ENCODE measurements at places on chromosomes 1 and 21.

GRCh38 chr1:46820076-46820475 is 21.2 kb downstream of the CYP4B1 start:
- no peak for DNase-seq

DNA sequence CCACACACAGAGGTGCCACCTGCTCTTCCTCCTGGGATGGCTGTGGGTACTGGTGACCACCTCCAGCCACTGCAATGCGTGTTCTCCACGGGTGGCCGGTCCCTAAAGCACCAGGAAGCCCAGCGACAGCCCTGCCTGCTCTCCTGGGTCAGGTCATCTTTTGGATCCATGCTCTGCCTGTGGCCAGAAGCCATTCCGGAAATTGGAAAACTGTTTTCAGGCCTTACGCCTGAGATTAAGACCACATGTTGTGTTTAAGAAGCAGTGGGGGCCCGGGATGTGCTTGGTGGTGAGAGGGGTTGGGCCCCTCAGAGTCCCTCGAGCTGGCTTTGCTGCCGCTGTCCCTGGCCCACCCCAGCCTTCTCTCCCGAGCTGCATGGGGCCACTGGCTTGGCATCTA is 150.8 kb downstream of the PEX14 start:
- no peak for DNase-seq

- DNase-seq: no peak
Measured at GRCh38 chr1:64515427-64515826, 45.5 kb downstream of the CACHD1 start.

DNA sequence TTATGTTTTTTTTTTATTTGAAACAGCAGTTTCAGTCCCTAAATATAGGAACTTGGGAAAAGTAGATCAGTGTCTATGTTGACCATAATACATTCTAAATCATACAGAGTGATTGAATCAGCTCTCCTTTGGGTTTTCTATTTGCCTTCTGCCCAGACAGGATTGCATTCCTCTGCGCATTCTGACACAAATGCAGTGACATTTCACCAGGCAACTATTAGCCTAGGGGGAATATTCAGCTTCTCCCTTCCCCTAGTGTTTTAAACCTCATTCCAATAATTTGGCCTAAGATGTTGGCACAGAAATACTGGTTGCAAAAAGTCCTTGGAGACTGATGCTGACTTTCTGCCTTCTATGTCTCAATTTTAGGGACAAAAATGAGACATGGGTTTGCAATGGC is 172.8 kb downstream of the PTGER3 start:
- DNase-seq: no peak

GRCh38 chr1:164562061-164562460 is 3.1 kb downstream of the PBX1 start:
- DNase-seq: no peak

GRCh38 chr1:180156631-180157091 is 2.0 kb downstream of the QSOX1 start:
- DNase-seq: no peak

GRCh38 chr21:35426469-35426868 is 377.4 kb upstream of the RUNX1 start:
- no peak for DNase-seq

DNA sequence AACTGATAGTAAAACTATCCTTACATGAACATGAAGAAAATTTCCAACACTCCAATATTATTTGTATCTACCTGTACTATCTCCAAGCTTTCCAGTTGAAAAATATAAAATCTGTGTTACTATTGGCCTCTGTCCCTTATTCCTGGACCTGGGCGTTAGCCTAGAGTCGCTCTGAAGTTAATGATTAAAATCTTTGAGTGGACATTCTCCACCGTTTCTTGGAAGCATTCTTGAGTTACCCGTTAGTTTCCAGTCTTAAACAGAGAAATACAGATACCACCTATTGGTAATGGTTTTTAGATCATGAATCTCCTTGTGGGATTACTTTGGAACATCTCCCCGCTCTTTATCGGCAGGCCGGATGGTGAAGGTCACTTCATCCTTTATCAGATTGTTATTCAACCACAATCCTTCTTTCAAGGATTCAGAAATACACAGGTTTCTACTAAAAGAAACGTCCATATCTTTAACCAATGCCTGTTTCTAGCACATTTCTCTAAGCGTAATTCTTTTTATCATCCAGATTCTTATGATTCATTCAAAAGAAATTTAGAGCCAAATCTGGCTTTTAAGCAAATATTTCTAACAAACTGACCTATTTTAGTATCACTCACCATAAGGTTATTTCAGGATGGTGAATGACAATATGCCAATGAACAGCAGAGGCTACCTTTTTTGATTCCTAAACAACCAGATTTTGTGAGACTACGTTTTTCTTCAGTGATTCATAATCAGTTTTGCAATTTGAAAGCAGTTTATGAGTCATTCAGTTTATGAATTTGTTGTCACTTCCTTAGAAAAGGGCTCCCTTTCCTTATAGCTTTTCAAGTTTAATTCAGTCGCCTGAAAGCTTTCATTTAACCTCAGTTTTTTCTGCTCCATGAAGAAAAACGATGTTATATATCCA is 70.2 kb upstream of the ERRFI1 start:
- DNase-seq: no peak

GRCh38 chr21:24693779-24694178 is 913.5 kb downstream of the MRPL39 start:
- DNase-seq: no peak

DNA sequence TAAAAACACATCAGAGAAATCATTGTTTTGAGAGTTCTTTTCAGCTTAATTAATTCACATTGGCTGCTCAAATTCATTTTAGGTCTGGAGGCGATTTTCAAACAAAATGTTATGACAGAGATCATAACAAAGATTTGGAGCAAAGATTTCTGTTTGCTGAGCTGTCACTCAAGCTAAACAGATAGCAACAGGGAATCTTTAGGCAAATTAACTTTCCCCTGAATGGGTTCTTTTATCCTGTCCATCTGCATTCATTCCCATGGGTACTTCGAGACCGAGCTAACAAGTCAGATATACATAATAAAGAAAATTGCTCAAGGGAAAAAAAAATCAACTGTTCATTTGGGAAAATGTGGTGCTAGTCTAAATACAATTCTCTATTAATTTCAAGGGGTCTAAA is 30.2 kb upstream of the CA6 start:
- DNase-seq: no peak

- DNase-seq: no peak
Measured at GRCh38 chr21:22355949-22356348, 1357.7 kb downstream of the NCAM2 start.

DNA sequence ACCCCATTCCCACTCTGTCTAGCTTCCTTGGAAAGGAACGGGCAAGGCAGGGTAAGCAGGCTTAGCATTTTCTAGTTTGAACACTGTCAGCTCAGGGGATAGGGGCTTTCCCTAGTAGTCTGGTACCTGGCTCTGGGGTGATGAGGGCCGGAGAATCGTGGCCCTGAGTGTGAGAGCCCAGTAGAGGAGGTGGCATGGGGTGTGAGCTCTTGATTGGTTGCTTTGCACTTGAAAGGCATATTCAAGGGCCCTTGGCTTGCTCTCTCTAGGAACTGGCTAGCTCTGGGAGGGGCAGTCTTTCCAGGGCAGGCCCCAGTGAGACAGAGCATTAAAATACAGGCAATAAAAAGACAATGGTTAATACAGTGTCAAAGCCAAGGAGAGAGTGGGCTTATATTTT is 10.8 kb upstream of the EXTL1 start:
- DNase-seq: no peak

GRCh38 chr1:240705579-240705978 is 93.6 kb upstream of the GREM2 start:
- no peak for DNase-seq

- no peak for DNase-seq
Measured at GRCh38 chr1:236980673-236981072, 23.6 kb downstream of the MT1HL1 start.

DNA sequence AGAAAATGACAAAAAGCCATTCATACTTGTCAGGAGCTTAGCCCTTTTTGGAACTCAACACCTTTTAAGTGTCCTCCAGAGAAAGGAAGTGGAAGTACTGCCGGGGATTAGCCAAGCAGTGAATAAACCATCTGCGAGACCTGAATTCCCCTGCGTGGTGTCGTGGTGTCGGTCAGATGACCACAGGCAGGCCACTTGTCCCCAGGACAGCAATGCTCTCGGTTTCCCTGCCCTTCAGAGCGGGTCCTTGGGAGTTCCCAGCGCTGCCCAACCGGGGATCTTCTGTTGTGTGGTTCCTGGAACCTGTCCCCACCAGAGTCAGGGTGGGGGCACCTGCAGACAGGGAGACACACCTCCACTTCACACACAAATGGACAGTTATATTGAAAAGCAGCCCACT is 9.2 kb downstream of the GPR157 start:
- DNase-seq: no peak

- DNase-seq: no peak
Measured at GRCh38 chr1:90714521-90714951, 2.6 kb downstream of the BARHL2 start.

Data from OCI-LY7 (cell line).